ENCODE measurements at places on chromosomes 11 and 22.

- no peak for DNase-seq
Observed at GRCh38 chr11:15288863-15289262, 174.1 kb downstream of the INSC start.

- no peak for DNase-seq
Observed at GRCh38 chr11:97964332-97965004, 1056.3 kb upstream of the CNTN5 start.

GRCh38 chr11:2776351-2777061 is 76.7 kb upstream of the KCNQ1OT1 start:
- no peak for DNase-seq

DNA sequence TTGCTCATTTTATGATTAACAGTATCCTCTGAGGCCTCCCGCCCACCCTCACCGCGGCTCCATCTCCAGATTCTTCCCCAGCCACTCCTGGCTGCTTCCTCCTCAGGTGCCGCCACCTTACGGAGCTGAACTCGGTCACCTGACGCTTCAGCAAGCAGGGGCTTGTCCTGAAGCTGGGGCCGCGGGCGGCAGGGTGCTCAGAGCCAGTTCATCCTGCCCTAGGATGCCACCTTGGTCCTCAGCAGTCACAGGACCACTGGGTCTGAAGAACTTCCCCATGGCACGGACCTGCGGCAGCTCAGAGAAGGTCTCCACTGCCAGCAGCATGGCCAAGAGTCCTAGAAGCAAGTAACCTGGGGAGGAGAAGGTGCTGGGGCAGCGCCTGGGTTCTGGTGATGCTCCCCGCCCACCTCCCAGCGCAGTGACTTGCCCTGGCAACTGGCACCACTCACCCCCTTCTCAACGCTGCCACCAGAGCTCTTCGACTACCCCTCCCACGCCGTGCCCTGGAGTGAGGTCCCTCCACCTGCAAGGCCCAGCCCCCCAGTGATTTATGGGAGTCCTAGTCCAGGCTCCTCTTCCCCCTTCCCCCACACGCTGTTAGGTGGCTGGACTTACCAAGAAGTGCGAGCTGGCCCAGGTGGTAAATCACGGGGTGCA is 2.6 kb downstream of the KCNK7 start:
- no peak for DNase-seq

DNA sequence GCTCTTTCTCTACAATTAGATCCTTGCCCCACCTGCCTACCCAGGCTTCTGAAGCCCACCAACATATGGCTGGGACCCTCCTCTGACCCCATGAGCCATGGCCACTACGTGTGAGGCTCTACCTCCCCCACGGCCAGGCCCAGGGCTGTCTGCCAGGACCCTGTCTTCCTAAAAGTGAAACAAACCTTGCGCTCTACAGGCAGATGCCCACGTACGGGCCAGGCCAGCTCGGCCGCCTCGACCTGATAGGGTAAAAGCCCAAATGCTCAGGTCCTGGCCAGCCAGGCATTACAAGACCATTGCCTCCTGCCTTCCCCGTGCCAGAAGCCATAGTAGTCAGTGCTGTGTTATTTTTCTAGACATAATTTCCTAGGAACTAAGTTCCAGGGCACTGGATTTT is 1496.4 kb downstream of the BRD1 start:
- no peak for DNase-seq

- no peak for DNase-seq
Observed at GRCh38 chr22:39298241-39298987, 21.0 kb downstream of the RPL3 start.

All from OCI-LY7 (cell line).